EH (cell line): ENCODE measurements at places on chromosomes 11 and 22.

- DNase-seq = no peak
Observed at GRCh38 chr22:49893025-49893424, 25.2 kb downstream of the ALG12 start.

DNA sequence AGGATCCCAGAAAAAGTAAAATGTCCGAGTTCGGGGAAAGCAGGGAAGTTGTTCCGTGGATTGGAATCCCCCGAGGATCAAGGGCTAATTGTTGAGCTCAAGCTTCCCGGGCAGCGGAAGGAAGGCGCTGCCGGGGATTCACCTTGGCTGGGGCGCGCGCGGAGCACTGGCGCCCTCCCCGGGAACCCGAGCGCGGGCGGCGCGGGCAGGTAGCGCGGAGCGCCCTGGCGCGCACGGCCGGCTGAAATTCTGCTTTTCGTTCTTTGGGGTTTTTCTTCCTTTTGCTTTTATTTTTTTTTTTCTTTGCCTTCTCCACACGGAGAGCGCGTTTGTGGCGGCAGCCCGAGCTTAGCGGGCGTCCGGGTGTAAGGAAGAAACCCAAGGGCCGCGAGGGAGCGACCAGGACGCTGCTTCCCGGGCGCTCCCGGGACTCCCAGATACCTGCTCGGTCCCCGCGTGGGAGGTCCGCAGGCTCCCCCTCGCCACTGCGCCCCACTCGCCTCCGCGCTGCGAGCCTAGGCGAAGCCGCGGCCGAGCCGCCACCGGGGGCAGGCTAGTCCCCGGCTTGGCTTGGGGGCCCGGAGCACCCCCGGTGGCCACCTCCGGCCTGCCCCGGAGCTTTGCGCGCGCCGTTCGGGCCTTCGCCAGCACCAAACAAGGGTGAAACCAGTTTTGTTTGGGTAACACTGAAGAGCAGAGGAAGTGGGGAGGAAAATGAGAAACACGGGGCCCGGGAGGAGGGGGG is 4.8 kb upstream of the IGF2 start:
- DNase-seq = no peak

- no peak for DNase-seq
Observed at GRCh38 chr11:128714123-128714522, 20.3 kb downstream of the FLI1 start.

DNA sequence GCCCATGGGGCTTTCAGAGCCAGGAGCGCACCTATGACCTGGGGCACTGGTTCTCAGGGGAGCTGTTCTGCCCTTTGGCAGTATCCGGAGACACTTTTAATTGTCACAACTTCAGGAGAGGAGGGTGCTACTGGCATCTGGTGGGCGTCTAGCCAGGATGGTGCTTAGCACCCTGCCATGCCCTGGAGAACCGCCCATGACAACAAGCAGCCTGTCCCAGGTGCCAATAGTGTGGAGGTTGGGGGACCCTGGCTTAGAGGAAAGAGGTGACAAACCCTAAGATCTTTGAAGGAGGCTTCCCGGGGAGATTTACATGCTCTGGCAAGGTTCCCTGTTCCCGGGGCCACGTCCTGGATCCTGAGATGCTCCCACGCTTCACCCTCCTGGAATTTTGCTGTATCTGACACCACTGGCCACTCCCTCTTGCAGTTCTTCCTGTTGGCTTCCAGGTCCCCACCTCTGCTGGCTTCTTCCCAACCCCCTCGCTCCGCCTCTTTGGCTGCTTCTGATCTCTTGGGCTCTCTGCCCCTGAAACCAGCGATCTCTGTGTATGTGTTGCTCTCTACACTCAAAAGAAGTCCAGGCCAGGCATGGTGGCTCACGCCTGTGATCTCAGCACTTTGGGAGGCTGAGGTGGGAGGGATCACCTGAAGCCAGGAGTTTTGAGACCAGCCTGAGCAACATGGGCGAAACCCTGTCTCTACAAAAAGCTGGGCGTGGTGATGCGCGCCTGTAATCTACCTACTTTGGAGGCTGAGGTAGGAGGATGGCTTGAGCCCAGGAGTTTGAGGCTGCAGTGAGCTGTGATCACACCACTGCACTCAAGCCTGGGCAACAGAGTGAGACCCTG is 31.1 kb downstream of the FADS3 start:
- DNase-seq = peak; percentile 52

DNA sequence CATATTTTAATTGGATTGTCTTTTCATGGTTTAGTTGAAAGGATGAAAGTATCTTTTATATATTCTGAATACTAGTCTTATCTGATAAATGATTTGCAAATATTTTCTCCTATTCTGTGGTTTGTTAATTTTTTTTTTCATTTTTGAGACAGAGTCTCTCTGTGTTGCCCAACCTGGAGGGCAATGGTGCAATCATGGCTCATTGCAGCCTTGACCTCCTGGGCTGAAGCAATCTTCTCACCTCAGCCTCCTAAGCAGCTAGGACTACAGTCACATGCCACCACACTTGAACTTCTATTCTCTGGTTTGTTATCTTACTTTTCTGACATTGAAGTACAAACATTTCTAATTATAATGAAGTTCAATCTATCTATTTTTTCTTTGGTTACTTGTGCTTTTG is 30.0 kb upstream of the FAR1 start:
- no peak for DNase-seq
